ENCODE measurements at places on chromosomes 2 and 18. TPM values are rescaled to one million over a fixed set of nuclear protein-coding genes. Genes with fewer than 3 reads are reported as not detected.

DNA sequence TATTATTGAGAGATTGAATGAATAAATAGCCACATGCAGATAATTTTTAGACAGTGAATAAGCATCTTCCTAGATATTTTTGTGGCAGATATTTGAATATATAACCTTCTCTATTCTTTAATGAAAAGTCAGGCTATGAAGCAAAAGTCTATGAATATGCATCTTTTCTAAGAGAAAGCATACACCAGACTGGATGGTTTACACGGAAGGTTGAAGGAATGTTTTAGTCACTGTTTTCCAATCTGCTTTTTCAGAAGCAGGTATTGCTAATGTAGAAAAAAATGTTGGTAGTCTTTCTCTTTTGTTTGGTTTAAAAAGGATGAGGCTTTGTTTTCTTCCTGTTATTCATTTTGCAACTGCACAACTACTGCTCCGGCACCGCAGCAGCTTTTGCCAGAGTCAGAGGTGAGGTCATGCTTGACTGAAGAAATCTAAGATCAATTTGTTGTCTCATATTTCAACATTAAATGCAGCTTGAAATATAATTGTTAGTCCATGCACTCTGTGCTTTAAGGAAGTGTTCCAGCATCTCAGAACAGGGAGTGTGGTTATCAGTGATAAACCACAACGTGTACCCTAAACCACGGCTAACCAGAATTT lies 1540.8 kb upstream of the PIK3C3 start:
- no peak for DNase-seq

DNA sequence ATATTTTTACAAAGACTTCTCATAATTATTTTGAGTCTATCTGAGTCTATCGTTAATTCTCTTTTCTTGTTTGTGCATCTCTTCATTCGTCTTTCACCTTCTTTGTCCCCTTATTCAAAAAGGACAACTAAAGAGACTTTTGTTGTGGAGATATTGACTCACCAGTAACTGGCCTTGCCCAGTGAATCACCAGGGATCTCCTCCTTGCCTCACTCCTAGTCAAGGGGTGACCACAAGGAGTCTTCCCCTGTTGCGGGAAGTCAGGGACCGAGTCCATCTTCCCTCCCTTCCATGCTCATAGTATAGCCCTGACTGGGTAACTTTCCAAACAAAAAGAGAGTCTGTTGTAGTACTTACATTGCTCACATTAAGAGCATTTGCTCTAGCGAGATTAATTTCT lies 158.9 kb downstream of the NEB start:
- DNase-seq: no peak

GRCh38 chr2:154455866-154456265 lies 242.6 kb upstream of the KCNJ3 start:
- DNase-seq: peak; percentile 8

Gene CDK15
- polyA plus RNA-seq: 1.4 TPM

DNA sequence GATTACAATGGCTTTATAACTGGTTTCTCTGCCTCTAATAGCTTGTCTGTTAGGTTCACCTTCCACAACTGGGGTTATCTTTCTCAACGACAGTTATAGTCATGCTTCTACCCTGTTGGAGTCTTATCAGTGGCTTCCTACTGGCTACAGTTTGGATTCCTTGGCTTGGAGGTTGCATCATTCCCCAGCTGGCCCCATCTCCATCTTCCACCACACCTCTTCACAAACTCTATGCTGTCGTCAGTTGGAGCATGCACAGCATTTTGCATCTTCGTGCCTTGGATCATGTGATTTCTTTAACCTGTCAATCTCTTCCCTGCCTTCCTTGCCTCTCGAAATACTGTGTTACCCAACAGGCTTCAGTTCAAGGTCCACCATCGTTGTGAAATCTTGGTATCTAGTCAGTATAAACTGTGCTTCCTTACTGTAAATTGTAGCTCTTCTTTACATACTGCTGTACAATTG lies 316.3 kb upstream of the CXCR4 start:
- DNase-seq: no peak

Gene LDLRAD4
- 9.7 TPM for polyA plus RNA-seq

Gene MGAT4A
- 33.4 TPM for polyA plus RNA-seq

Gene NEURL3
- 4.1 TPM for polyA plus RNA-seq

Gene KLHL30
- polyA plus RNA-seq: 0.40 TPM

DNA sequence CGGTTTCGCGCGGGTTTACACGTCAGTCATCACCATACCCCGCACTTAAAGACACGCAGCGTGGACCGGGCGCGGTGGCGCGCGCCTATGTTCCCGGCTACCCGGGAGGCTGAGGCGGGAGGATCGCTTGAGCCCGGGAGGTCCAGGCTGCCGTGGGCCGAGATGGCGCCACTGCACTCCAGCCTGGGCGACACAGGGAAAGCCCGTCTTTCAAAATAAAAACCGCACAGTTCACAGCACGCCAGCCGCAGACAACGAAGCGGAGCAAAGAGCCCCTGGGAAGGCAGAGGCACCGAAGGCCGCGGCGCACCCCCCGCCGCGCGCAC lies 328 bp downstream of the DTYMK start:
- no peak for DNase-seq

GRCh38 chr2:148602885-148603561 lies 41.5 kb upstream of the EPC2 start:
- no peak for DNase-seq

Gene ANKRD30B
- 0.62 TPM for polyA plus RNA-seq

- DNase-seq: no peak
Measured at GRCh38 chr2:30250421-30250820, 19.1 kb downstream of the LBH start.

GRCh38 chr18:53486296-53486695 lies 738.2 kb downstream of the MBD2 start:
- peak; percentile 20 for DNase-seq

DNA sequence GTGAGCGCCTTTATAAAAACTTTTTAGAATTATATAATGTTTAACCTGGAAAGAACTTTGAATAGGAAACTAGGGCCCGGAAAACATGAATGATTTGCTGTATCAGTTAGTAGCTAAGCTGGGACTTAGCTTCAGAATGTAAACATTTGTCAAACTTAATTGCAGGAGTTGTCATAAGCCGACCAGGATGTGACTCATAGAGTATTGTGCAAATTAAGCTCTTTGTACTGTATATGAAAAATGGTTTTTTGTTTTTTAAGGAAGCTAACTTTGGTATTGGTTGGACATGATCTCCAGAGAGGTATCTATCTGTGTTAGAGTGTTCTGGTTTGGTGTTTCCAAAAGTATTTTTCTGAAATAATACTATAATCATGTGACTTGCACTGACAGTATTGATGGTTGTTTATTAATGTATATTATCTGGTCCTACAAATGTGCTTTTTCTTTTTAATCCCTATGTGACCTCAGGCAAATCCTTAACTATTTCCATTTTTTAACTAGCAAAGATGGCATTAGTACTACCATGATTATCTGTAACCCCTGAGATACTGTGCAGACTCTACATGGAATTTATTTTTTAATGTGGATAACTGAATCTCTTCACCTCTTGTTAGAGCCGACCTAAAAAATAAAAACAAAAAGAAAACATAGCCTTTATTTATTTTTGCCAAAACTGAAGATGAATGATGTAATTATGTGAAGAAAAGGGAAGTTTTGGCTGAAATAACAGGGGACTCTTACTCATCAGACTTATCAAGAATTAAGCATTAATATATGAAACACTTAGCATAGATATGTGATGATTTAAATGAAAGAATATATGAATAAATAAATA lies 11.7 kb downstream of the YIPF4 start:
- DNase-seq: no peak

Gene CNTNAP5
- 0.03 TPM for polyA plus RNA-seq

- DNase-seq: no peak
Measured at GRCh38 chr18:10291568-10291981, 162.9 kb upstream of the APCDD1 start.

GRCh38 chr2:150023044-150023443 lies 435.5 kb upstream of the MMADHC start:
- DNase-seq: no peak

All from left kidney (tissue), 8 donors.